WTC11 (cell line): ENCODE measurements at places on chromosomes 5 and 9. TPM values are rescaled to one million over a fixed set of nuclear protein-coding genes. Genes with fewer than 3 reads are reported as not detected.

DNA sequence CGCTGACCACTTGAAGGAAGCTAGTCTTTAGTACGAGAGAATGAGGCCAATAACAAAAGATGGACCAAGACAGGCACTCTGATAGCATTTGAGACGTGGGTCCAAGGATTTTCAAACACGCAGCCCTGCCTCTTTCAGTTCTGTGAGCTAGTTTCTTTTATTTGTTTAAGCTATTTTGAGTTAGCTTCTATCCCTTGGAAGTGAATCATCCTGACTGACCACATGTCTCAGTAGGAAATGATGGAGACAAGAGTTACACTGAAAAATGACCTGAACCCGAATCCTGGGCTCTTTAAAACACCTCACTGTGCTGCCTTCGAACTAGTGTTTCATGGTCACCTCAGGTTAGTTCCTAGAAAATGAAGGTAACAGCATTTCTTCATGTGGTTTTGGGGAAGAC, 9.9 kb downstream of the TEK start:
- DNase-seq: no peak

DNA sequence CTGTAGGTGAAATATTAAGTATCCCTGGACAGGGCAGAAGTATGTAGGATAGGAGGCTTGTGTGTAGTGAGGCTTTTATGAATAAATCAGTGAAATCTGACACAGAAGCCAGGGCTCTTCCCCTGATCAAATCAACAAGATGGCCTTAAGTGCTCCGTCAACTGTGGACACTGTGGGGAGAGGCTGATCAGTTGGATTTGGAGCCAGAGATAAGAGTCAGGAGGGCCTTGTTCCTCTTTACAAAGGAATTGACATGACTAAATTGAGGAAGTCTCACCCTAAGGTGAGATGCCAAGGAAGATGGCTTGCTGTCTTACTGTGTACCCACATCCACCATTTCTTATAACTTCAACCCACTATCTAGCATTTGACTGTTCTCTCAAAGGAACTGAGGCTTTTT, 91.6 kb upstream of the PRRC1 start:
- DNase-seq: no peak

MED22 gene
- total RNA-seq: 51.2 to 59.5 TPM (median 55.3 TPM) in 3 replicates

GRCh38 chr9:136086951-136087740, 7.9 kb downstream of the NACC2 start:
- no peak for DNase-seq

IL13 gene
- total RNA-seq: not detected in 3 replicates

- no peak for DNase-seq
Observed at GRCh38 chr5:133489632-133490031, 122.7 kb downstream of the FSTL4 start.

DNA sequence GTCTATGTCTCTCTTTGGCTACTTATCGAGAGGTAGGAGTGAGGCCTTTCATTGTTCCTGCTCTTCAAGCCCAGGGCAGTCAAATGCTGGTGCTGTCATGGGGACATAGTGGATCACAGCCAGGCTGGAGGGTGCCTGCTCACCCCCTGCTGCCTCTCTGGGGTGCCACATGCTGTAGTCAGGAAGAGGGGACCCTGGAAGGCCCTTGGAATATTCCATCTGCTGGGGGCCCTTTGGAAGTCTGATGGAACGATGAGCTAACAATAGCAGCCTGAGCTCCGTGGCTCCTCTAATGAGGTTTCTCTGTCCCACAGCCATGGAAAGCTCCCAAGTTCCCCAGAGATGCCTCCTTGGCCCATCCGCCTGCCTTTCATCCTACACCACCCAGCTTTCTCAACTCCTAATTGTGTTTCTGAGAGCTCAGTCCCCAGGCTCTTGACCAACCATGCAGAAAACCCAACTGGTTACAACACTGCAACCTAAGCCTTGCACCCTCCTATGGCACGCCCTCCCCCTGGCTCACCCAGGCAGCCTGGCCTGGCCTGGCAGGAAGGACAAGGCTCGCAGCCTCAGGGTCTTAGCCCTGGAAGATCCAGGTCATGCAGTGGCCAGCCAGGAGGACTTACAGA, 91.7 kb downstream of the NRG2 start:
- DNase-seq: no peak
